ENCODE measurements at places on chromosomes 1 and 21.

GRCh38 chr1:98287626-98288025 lies 366.8 kb upstream of the DPYD start:
- no peak for DNase-seq

- no peak for DNase-seq
Measured at GRCh38 chr21:43772425-43772821, 3.7 kb downstream of the CSTB start.

- DNase-seq: no peak
Measured at GRCh38 chr1:180636138-180636537, 4.3 kb downstream of the XPR1 start.

DNA sequence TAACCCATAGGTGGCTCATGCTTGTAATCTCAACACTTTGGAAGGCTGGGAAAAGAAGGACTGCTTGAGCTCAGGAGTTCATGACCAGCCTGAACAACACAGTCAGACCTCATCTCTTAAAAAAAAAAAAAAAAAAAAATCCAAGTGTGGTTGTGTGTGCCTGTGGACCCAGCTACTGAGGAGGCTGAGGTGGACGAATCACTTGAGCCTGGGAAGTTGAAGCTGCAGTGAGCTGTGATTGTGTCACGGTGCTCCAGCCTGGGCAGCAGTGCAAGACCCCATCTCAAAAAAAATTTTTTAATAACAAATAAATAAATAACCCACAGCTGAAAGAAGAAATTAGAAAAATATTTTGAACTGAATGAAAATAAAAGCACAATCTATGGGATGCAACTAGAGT lies 13.8 kb downstream of the INTS7 start:
- DNase-seq: no peak

DNA sequence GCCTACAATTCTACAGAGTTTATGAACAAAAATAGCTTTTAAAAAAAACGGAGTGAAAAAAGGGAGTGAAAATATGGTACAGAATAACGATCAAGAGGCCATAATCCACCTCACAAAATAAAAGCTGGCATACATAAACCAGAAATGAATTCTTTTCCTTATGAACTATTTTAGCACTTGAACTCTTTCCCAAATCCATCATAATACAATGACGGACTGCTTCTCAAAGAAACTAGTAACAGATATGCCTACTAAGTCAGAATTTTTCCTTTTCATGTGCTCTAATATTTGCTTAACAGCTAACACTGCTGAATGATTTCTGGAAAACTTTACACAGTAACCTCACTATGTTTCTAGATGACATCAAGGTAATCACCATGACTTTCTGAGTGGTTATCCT lies 144.0 kb downstream of the EIF4G3 start:
- DNase-seq: no peak

- DNase-seq: peak; percentile 70
Measured at GRCh38 chr1:225767634-225768540, 9.7 kb upstream of the SRP9 start.

- no peak for DNase-seq
Measured at GRCh38 chr1:25530186-25531081, 13.0 kb upstream of the LDLRAP1 start.
